Activated CD4-positive, alpha-beta memory T cell treated with anti-CD3 and anti-CD28 coated beads, Interleukin-2, amount 10 ng/mL, durations not matched to agents 7 days and 5 days (primary cell): ENCODE measurements at places on chromosomes 16 and 17.
A peak's percentile ranks its signal among the peaks of the same experiment; 100 is the strongest.

GRCh38 chr16:66853261-66854139 lies 9.3 kb downstream of the CA7 start:
- DNase-seq = no peak

- no peak for DNase-seq
Observed at GRCh38 chr17:10724546-10725195, 5.2 kb downstream of the TMEM220 start.

GRCh38 chr17:8087952-8088230 lies 375 bp upstream of the ALOX12B start:
- no peak for DNase-seq

DNA sequence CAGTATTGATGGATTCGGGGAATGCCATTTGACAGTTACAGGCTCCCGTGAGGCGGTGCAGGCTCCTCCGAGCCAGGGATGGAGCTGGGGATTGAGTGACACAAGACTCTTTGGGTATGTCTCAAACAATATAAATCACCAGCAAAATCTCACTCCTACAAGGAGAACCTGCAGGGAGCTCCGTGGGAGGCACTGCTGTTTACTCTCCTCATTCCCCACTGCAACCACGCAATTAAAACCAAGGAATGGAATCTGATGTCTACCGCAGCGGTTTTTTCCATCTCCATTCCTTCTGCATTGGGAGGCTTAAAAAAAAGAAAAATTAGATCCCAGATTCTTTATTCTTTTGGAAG lies 157.9 kb downstream of the WWOX start:
- DNase-seq = no peak

GRCh38 chr16:1762196-1762878 lies 9.0 kb downstream of the NME3 start:
- no peak for DNase-seq

DNA sequence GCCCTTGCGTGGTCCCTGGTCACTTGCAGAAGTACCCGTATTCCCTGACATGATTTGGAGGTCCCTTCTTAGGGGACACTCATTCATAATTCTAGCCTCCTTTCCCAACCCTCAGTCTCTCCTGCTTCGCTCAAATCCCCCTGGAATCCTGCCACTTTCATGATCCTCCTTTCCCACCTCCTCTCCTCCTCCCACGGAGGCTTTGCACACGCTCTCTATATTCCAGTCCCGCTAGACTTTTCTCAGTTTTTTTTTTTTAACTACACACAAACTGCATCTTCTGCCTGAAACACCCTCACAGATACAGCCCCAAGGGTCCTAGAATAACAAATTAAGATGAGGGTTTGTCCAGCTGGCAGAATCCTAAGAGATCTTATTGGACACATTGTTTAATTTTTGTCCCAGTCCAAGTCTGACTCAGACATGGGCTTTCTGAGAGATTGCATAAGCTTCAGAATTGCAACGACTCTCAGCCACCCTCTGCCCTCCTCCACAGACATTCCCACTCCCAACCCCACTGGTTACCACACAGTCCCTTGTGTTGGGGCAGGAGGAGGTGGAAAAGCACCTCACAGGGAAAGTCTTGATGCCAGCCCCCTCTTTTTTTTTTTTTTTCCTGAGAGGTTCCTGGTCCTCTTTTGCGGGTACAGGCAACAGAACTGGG lies 739.5 kb upstream of the EEF2KMT start:
- DNase-seq = no peak

- no peak for DNase-seq
Observed at GRCh38 chr16:5634666-5635180, 537.1 kb upstream of the EEF2KMT start.

GRCh38 chr16:13936596-13937081 lies 16.7 kb downstream of the ERCC4 start:
- DNase-seq = no peak

DNA sequence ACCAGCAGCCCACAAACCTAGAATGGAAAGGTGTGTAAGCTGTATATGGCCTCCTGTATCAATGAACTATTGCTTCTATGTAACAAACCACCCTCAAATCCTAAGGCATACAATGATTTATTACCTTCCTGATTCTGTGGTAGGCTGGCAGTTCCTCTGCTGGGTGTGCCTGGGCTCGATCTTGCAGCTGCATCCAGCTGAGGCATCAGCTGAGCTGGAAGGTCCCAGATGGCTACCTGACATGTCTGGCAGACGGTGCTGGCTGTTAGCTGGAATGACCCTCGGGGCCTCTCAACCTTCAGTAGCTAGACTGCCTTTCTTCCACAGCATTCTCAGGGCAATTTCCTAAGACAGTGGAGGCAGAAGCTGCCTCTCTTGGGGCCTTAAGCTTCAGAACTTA lies 152.7 kb downstream of the RAB11FIP4 start:
- no peak for DNase-seq

- no peak for DNase-seq
Observed at GRCh38 chr17:53818929-53819328, 3.8 kb upstream of the KIF2B start.

DNA sequence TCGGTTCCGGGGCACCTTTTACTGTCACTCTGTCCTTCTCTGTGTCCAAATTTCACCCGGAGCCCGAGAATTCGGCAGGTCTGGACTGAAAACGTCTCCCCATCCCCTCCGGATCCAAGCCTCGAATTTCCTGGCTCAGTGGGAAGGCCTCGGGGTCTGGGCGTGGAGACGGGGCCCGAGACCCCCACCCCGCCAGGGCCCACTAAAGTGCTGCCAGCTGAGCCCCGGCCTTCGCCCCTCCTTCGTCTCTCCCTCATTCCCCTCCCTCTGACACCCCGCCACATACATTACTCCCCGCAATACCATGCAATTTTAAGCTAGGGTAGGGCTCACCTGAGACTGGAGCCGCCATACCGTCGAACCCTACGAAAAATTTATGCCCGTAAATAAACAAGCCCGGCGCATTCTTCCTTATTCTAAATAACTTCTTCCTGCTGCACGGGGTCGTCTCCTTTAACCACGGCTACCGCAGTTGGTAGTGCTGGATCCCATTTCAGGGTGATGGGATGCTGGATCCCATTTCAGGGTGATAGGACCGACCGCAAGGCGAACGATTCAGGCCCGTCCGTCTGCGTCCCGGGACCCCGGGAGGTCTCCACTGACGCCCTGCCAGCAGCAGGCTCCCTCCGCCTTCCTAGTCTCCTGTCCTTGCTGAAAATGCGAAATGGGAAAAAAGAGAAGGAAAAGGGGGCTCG lies 4.4 kb upstream of the OR1F1 start:
- DNase-seq = no peak

- DNase-seq = no peak
Observed at GRCh38 chr16:88534638-88535190, 35.5 kb upstream of the ZC3H18 start.

- DNase-seq = no peak
Observed at GRCh38 chr17:43665084-43665936, 3.6 kb upstream of the MEOX1 start.

GRCh38 chr17:48528936-48529682 lies 1.7 kb downstream of the HOXB1 start:
- DNase-seq = no peak

- DNase-seq = peak; percentile 43
Observed at GRCh38 chr17:80871341-80871740, 120.3 kb upstream of the CHMP6 start.

DNA sequence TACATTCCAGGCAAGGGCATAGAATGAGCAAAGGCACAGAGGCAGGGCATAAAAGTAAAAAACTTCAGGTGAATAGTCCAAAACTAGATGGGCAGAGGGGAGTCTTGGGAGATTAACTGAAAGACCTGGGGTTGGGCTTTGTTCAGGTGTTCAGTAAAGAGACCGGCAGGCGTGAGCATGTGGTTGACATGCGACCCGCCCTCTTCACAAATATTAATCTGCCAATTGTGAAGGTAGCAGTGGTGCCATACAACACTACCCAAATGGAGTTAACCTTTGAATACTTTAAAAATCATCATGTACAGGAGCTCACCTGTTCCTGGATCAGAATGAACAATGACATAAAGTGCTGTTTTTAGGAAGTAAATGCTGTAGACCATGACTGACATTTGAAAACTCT lies 225.5 kb downstream of the LGALS9B start:
- DNase-seq = no peak

DNA sequence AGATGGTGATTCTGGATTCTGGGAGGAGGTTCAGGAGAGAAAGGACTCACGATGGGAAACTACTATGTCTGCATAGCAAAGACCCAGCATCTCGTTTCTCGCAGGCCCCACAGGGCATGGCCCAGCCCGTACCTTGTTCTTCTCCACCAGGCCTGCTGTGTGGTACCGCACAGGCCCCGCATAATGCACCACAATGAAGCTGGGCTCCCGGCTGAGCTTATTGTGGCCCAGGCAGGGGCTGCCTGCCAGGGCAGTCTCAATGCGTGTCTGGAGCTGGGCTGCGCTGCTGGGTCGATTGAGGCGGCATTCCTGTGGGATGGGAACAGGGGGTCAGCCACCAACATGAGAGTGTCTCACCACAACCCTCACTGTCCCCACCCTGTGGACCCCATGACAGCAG lies 20.4 kb downstream of the ZNHIT3 start:
- DNase-seq = no peak

DNA sequence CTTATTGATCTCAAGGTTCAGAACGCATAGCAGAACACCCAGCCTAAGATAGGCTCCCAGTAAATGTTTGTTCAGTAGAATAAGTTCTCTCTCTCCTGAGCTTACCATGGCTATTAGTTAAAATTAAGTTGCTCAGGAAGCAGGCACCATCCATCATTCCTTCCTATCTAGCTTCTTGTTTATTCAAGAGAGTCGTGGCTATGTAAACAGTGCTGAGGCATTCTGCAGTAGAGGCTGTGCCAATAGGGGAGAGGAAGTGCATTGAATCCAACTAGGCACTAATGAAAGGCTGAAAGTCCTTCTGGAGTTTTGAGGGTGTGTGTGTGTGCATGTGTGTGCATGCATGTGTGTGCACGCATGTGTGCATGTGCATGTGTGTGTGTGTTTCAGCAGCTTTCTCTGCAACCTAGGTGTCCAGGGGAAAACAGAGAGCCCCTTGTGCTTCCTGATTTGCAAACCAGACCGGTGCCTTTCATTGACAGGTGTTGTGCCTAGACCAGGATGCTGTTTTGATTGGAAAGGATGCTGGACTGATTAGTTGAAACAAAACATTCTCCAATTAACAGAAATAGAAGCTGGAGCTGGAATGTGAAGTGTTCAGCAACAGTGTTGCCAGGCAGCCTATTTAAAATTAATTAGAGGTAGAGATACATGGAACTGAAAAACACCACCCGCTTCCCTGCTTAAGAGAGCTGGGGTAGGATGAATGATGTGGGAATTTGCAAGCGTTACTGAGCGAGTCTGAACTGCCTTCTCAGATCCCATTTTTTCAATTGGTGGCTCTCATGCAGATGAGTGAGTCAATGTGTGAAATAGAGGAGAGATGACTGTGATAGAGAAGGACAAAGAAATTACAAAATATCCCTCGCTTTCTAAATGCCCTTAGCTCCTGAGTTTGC lies 103.3 kb upstream of the CLEC3A start:
- DNase-seq = no peak

GRCh38 chr17:76376318-76377133 lies 7.9 kb upstream of the SPHK1 start:
- DNase-seq = no peak

DNA sequence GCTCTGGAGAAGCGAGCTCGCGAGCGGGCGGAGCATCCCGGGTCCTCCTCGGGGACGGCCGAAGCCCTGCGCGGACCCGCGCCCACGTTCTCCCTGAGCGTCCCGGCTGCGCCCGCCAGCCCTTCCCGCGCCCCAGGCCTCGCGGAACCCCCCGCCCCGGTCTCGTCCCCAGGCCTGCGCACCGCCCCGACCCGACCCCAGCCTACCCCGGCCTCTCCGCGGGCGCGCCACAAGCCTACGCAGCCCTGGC lies 159 bp downstream of the USP36 start:
- no peak for DNase-seq

DNA sequence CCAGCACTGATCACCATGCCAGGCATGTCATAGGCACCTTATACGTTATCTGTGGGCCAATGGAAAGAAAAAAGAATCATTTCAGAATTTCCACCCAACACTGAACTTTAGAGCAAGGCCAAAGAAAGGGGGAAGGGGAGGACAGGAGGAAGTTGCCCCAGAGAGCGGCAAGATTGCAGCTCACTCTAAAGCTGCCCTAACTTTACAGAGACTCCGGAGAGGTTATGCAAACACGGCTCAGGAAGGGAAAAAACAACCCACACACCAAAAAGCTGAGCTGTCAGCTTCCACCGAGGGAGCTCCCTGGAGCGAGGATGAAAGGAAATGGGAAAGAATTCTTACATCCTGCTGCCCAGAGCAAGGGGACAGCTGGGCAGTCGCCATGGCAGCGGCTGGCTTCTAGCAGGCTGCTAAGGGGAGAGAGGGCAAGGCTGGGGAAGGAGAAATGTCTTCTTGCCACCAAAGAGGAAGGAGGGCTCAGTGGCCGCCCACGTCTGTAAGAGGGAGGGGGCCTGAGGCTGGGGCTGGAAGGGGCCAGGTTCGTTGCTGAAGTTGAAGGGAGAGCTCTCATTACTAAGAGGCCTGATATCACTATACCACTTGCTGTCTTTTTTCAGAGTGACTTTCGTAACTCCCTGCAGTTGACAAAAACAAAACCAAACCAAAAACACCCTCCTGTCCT lies 18.2 kb downstream of the COTL1 start:
- peak; percentile 59 for DNase-seq

- DNase-seq = no peak
Observed at GRCh38 chr16:12082226-12082887, 105.8 kb downstream of the SNX29 start.

- DNase-seq = no peak
Observed at GRCh38 chr16:84278968-84279367, 15.7 kb upstream of the WFDC1 start.

- DNase-seq = no peak
Observed at GRCh38 chr16:54305080-54305479, 18.5 kb upstream of the IRX3 start.

GRCh38 chr17:75073618-75074047 lies 14.1 kb upstream of the SLC16A5 start:
- DNase-seq = no peak

DNA sequence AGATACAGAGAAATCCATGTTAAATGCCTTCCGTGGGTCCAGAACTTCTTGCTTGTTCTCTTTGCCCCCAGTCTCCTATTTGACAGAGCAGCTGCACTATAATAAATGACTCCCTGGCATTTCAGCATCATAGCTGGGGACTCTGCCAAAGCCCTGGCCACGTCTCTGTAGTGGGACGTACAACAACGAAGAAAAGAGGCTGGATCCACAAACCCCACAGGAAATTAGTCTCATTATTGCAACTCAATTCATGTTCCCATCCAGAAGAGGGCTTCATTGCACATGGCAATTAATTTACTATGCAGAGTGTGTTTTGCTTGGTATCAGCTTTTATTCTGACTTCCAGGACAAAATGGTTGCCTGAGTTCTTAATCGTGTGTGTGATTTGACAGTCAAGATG lies 121.3 kb downstream of the CDH13 start:
- DNase-seq = no peak

DNA sequence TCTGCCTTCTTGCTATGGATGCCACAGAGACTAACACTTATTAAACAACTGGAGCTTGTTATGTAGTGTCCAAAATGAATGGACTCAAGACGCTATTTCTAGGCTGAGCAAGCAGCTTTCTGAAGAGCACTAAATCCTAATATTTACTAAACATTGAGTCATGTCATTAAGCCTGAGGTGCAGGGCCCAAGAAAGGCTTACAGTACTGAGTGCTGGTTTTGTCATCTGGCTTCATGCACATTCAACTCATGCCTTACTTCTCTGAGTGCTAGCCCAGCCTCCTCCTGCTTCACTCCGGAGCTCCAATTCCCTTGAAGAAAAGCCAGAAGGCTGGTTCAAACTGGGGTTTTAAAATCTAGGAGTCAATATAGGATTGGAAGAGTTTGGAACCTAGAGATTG lies 363.3 kb upstream of the CDH5 start:
- DNase-seq = no peak
